ENCODE measurements at places on chromosomes 2 and 18.

- no peak for DNase-seq
Observed at GRCh38 chr18:46755315-46756024, 1.4 kb downstream of the ST8SIA5 start.

DNA sequence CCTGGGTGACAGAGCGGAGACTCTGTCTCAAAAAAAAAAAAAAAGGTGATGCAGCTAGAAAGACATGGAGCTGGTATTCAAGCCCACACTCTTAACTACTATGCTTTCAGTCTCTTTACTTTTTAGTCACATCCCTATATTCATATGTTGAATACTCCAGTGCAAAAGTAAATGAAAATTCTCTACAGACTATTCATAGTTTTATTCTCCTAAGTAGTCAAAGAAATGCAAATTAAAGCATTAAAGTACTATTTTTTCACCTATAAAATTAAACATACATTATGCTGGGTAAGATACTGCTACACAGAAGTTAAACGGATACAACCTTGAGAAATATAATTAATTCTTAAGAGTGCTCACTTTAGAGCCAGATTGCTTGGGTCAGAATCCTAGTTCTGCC lies 7.6 kb downstream of the CUL3 start:
- no peak for DNase-seq

- no peak for DNase-seq
Observed at GRCh38 chr2:199707593-199708185, 143.3 kb downstream of the FTCDNL1 start.

DNA sequence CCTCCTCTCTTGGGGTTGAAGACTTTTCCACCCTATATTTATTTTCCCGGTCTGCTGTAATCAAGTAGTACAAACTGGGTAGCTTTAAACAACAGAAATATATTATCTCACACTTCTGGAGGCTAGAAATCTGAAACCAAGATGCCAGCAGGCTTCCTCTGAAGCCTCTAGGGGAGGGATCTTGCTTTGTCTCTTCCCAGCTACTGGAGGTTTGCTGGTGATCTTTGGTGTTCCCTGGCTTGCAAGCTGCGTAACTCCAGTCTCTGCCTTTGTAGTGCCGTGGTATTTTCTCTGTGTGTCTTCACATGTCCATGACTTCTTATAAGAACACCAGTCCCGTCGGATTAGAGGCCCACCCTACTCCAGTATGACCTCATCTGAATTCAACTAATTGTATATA lies 44.4 kb downstream of the MYO3B start:
- no peak for DNase-seq

DNA sequence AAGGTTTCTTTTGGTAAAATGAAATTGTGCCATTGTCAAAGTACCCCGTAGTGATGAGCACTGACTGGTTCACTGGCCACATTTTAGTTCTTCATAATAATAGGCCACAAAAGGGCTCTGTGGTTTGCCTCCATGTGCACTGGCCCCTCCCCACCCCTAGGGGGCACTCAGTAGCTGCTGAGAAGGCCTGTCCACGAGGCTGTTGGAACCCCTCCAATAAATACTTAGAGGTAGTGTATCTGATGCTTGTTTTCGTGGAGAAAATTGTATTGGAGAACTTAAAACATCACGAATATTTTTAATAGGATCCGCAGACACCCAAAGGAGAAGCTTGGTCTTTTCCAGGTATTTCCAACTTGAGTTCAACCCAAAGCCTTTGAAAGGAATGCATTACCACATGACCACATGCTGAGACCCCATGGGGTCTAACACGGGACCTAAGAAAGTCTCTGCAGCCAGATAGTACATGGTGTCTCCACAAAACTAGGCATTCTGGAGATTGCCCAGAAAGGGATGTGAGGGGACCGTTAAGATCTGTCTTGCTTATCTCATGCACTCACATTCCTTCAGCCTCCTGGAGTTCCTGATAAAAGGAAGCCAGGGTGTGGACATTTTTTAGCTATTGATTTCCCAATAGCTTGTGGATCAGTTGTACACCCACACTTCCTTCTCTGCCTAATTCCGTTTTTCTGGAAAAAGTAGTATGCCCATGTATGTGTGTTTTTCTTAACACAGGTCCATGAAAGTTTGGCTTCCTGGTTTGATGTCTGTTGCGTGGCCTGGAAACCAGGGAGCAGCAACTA lies 28.5 kb upstream of the NOSTRIN start:
- DNase-seq, result no peak

- no peak for DNase-seq
Observed at GRCh38 chr18:68555879-68556301, 159.0 kb downstream of the TMX3 start.

DNA sequence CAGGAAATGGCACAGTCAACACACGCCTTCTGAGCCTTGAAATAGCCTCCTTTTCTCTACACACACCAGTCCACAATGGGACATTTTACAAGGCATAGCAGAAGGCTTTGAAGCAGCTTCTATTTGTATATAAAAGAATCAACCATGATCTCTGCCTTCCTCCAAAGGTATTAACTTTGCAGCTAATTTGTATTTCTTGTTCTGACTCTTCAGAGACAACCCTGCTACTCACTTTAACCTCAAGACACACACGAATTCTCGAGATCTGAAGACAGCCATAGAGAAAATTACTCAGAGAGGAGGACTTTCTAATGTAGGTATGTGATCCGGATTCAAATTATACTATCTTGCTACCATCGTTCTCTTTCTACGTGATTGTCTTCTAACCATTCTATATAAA lies 104.6 kb downstream of the VIT start:
- DNase-seq, result no peak

- DNase-seq, result no peak
Observed at GRCh38 chr18:78247615-78248289, 731.9 kb upstream of the SALL3 start.

DNA sequence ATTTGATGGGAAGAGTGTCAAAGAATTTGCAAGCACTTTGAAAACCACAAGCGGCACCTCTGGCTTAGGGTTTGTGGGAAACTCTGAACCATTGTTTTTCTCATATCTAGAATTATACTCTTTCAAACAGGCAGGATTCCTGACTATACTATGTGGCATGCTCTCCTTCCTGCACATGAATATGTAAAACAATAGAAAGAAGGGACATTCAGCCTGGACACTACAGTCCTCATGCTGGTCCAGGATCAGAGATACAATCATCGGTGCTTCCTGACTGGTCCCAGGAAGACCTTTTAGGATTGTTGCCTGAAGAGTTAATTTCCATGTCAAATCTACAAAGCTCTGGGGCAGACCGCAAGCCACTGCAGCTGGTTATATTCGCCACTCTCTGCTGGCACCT lies 55.7 kb upstream of the RASGRP3 start:
- no peak for DNase-seq

GRCh38 chr2:168272225-168272624 lies 24.8 kb upstream of the STK39 start:
- DNase-seq, result no peak
